Right renal pelvis (tissue), 4 donors: ENCODE measurements at places on chromosomes 3 and 15. TPM values are rescaled to one million over a fixed set of nuclear protein-coding genes. Genes with fewer than 3 reads are reported as not detected.
A peak's percentile ranks its signal among the peaks of the same experiment; 100 is the strongest.

GRCh38 chr3:32374788-32375595 is 16.7 kb upstream of the CMTM7 start:
- peak; percentile 70 for DNase-seq

DNA sequence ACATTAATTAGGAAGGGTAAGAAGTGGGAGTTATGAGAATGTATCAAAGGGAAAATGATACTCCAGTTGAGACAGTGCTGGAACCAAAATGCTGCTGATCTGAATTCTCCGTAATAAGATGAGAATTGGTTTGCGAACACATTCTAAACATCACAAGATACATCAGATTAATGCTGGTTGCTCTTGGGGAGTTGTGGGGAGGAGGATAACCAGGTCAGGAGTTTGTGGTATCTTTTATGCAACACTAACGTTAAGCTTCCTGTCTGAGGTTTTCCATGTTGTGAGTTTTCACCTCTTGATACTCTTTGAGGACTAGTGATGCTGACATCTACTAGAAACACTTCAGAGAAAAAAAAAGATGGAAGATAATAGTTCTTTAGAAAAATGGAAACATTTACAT is 47.2 kb downstream of the PPARG start:
- no peak for DNase-seq

DNA sequence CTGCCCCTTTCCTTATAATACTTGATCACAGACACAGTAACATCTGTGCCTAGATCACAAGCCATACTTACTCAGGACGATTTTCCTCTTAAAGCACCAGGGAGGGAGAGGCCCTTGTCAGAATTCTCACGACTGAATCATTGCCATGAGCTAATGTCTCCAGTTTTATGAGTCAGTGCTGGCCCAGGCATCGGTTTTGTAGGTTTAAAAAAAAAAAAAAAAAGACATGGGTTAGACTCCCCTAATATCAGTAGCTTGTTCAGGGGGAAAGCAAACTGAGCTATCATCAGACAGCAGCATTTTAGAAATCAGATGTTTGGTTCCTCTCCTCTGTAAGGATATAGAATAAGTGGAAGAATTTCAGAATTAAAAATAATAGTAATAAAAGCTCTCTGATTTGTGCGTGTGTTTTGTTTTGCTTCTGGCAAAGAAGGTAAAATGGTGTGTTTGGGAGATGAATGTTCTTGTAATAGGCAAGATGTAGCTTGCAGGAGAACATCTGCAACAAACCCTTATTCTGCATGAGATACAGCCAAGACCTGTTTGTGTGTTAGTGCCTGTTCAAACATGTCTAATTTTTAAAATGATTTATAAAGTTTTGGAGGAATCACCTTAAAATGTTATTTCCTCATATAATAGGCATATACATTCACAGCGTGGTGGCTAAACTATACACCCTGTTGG is 193.6 kb downstream of the TP63 start:
- no peak for DNase-seq

DNA sequence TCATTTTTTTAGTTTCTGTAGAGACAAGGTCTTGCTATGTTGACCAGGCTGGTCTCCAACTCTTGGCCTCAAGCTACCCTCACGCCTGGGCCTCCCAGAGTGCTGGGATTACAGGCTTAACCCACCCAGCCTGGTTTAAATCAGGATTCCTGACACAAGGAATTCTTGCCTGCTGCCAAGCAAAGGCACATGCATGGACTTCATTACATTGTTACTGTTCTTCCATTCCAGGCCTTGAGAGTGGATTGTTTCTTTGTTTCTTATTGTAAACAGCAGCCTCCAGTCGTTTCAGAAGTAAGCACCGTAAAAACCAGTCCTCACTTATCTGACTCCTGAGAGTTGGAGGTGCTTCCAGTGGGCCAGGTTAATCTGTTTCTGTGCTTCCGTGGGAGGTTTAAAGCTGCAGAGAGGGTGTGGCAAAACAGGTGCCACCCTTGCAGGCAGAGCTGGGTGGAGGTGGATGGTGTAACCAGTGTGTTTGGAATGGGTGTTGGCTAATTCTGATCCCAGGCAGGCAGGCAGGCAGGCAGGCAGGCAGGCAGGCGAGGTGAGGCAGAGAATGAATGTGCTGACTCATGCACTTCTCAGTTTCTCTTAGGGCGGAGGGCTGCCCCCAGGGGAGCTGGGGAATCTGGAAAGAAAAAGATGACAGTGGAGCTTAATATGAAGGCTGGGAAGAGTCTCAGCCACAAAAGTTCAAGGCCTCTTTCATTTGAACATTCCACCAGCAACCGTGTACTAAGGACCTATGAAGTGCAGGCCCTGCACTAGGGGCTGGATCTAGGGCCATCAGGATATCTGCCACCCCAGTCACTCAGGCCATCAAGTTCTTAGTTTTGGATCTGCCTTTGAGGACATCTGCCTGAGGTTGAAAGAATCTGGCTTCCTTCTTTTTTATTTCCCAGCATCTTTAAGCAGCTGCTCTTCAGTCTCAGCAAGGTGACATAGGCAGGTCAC is 37.0 kb upstream of the CDCP1 start:
- DNase-seq = no peak

GRCh38 chr3:38490281-38491030 is 5.7 kb upstream of the EXOG start:
- DNase-seq = no peak

GRCh38 chr3:124950026-124950425 is 15.5 kb upstream of the MUC13 start:
- DNase-seq = no peak

DNA sequence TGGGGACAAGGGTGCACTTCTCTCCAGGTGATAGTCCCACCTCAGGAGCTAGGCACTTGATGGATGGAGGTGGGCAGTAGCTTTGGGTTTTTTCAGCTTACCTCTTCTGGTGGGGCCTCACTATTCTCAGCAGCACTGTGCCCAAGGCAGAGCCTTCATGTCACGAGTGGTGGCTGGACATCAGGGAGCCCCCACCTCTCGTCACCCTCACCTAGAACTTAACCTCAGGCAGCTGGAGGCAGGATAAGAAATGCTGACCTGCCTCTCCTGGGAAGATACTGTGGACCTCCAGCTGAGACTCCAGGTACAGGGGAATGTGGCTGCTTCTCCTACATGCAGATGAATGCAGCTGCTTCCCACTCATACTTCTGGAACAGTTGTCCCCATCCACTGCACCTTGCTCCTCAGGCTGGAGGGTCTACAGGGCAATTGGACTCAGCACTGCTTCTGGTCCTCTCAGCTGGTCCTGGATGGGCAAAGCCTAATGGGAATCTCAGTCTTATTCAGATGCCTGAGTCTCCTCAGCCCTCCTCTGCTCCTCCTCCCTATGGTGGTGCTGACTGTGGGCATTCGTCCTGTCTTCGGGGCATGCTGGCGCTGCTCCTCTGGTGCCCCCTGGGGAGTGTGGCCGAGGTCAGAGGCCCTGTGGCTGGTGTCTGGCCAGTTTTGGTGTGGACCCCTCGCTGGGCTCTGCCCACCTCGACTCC is 129.9 kb downstream of the KLF13 start:
- no peak for DNase-seq

DNA sequence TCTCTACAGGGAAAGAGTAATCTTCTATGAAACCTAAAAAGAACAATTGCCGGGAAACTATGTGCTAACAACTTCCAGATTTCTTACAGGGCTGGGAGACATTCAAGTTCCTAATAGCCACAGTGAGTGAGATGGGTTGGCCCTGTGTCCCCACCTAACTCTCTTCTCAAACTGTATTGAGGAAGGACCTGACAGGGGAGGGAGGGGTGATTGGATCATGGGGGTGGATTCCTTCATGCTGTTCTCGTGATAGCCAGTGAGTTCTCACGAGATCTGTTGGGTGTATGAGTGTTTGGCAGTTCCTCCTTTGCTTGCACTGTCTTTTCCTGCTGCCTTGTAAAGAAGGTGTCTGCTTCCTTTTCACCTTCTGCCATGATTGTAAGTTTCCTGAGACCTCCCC is 958.7 kb downstream of the AGBL1 start:
- no peak for DNase-seq

GRCh38 chr3:58999774-59000160 is 50.1 kb downstream of the CFAP20DC start:
- no peak for DNase-seq

GRCh38 chr3:113684271-113684819 is 12.1 kb downstream of the USF3 start:
- DNase-seq = no peak

- no peak for DNase-seq
These were observed 248.8 kb downstream of the SHOX2 start for GRCh38 chr3:157857440-157857839.

The RTP1 gene
- not detected for polyA plus RNA-seq

The ANKDD1A gene
- polyA plus RNA-seq = 6.8 TPM

The SLC6A1 gene
- 0.98 TPM for polyA plus RNA-seq
